Activated CD8-positive, alpha-beta memory T cell treated with anti-CD3 and anti-CD28 coated beads, Interleukin-2, amount 50 U/mL, for 4 hours (primary cell): ENCODE measurements at places on chromosomes 2 and 18.

GRCh38 chr2:182066400-182067087 is 80.9 kb downstream of the PPP1R1C start:
- no peak for DNase-seq

GRCh38 chr2:236240228-236240990 is 23.8 kb downstream of the ASB18 start:
- no peak for DNase-seq

DNA sequence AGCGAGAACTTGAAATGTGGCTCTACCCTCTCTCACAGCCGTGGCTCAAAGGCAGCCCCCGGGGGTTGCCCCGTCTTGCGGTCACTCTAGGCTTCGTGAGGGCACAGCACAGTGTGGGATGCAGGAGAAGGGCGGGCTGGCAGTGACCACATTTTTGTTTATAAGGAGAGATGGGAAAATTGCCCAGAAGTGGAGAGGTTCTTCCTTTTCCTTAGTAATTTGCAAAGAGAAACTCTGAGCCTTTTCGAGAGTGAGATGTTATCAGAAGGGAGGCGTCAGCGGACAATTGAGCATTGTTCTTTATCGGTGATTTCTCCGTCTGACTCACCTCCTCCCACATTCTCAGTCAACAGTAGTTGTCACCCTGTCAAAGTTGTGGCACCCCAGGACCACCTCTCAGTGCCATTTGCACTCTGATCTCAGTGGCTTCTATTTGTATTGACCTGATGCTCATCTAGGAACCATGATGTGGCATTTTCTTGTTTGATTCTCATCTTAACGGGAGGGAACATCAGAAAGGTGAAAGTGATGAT is 89.6 kb downstream of the ACAA2 start:
- DNase-seq: no peak

- DNase-seq: no peak
Measured at GRCh38 chr2:229335877-229336346, 64.8 kb upstream of the PID1 start.

DNA sequence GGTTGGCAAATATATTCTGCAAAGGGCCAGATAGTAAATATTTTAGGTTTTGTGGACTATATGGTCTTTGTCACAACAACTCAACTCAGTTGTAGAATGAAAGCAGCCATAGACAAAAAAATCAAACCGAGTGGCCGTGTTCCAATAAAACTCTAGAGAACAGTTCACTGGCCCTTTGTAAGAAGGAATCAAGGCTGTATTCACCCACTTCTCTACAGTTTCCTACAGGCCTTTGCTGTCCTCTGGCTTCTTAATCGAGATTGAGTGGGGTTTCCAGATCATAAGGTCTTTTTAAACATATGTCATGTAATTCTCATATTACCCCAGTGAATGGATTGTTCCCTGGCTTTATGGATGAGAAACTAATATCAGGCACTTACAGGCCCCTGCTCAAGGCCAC is 448.9 kb upstream of the ETAA1 start:
- no peak for DNase-seq

GRCh38 chr2:28253543-28253942 is 139.1 kb upstream of the FOSL2 start:
- DNase-seq: no peak

DNA sequence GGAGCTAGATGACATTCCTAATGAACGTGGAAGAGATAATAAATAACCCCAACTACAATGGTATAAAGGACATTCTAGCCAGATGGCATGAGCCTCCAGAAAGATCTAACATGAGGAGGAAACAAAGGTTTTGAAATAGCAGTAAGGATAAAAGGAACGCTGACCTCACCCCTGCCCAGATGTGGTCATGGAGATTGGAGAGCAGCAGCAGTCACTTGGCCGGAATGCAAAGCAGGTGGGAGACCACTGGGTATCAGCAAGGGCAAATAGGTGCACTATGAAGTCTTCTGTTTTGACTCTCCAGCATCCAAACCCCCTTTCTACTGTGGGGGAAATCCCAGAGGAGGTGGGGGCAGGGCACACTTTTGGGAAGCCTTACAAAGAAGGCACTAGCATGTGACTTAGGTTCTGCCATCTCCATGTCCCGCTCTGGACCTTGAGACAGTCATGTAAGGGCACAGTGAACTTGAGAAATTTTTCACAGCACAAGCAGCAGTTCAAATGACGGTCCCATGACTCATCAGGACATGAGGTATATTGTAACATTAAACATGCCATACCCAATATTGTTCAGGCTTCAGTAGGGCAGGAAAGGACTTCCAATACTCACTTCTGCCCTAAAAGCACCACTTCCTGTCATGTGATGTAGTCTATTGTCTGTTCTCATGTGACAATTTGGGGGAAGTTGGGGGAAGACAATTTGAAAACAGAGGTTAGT is 55.2 kb downstream of the METTL4 start:
- no peak for DNase-seq

DNA sequence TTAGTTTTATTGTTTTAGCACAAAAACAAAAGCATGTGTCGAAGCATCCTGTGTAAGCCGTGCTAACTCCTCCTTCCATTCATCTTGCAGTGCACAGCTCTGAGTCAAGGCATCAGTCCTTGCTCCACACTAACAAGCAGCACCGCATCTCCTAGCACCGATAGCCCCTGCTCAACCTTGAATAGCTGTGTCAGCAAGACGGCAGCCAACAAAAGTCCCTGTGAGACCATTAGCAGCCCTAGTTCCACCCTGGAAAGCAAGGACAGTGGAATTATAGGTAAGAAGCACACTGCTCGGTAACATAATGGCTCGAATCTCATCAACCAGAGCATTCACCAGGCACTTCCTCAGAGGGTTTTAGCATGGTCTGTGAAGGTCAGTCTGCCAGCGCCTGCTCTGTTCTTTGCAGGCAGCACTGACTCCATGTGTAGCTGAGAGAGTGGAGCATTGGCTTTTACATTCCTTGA is 136.2 kb downstream of the WDSUB1 start:
- no peak for DNase-seq

- no peak for DNase-seq
Measured at GRCh38 chr2:231059756-231060155, 3.1 kb downstream of the PSMD1 start.
